ENCODE measurements at places on chromosomes 4 and X. TPM values are rescaled to one million over a fixed set of nuclear protein-coding genes. Genes with fewer than 3 reads are reported as not detected.

The GABRG1 gene
- total RNA-seq = not detected

The HERC6 gene
- total RNA-seq = 12.9 TPM

The ZRSR2 gene
- total RNA-seq = 6.6 TPM

The ASB12 gene
- not detected for total RNA-seq

The ADH1B gene
- 364 TPM for total RNA-seq

The PARM1 gene
- 0.77 TPM for total RNA-seq

The PDGFC gene
- total RNA-seq = 67.3 TPM

The ARAP2 gene
- total RNA-seq = 3.0 TPM

GRCh38 chr4:29459926-29460325 is 1260.2 kb upstream of the PCDH7 start:
- no peak overlapping the region for H3K27ac ChIP-seq
- H3K4me3 ChIP-seq = no peak overlapping the region
- DNase-seq = no peak

DNA sequence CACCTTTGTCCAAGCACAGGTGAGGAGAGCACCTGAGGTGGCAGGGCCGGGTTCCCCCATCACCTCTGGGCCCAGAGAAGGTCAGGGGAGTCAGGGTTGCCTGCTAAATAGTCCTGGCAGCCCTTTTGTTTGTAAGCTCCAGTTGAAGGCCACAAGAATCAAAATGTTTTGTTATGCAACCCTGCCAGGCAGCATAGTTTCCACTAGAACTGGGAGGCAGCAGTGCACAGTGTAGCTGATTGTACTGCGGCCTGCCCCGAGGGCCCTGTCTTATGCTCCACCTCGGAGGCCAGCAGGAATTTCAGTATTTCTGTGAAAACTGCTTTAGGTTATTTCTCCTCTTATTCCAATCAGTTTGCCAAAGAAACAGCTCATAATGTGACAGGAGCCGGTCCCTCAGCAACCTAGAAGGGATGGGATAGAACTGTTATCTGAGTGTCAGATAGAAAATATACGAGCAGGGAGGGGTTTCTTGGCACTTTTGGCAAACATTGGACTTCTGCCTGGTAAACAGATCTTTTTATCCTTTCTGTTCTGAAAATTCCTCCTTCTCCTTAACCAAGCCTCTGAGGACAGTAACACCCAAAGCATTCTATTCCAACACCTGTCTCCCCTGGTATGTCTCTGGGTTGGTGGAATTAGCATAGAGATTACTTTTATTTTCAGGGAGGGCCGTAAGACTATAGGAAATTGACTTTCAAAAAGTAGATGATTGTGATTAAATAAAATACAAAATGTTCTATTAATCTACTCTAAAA is 93.6 kb downstream of the LNX1 start:
- H3K36me3 ChIP-seq = no peaks in the 10 kb centered on the region
- no peak overlapping the region for H3K27ac ChIP-seq
- H3K4me3 ChIP-seq = no peak overlapping the region
- H3K4me1 ChIP-seq = no peaks in the 10 kb centered on the region
- peak; percentile 63 for DNase-seq

- H3K4me1 ChIP-seq = no peaks in the 10 kb centered on the region
- no peak overlapping the region for H3K27ac ChIP-seq
- DNase-seq = no peak
Measured at GRCh38 chr4:188177997-188178675, 38.9 kb downstream of the TRIML1 start.

GRCh38 chr4:52846502-52846901 is 15.6 kb upstream of the RASL11B start:
- H3K4me3 ChIP-seq = no peak overlapping the region
- H3K4me1 ChIP-seq = no peaks in the 10 kb centered on the region
- no peak for DNase-seq
- peaks cover 2% of the 10 kb centered on the region for H3K27me3 ChIP-seq
- no peak overlapping the region for H3K27ac ChIP-seq

DNA sequence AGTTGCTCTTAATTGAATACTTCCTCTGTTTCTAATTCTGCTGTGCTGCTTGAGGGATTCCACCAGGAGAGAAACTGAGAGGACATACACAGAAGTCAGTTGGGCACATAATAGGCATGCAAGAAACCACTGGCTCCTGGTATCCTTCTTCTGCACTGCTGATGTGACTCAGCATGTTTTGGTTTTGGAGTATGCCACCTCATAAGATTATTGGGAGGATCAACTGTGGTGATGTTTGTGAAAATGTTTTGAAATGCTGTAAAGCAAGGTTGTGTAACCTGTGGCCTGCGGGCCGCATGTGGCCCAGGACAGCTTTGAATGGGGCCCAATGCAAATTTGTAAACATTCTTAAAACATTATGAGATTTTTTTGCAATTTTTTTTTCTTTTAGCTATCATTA is 119.6 kb downstream of the GATB start:
- no peak overlapping the region for H3K4me3 ChIP-seq
- H3K27me3 ChIP-seq = no peaks in the 10 kb centered on the region

DNA sequence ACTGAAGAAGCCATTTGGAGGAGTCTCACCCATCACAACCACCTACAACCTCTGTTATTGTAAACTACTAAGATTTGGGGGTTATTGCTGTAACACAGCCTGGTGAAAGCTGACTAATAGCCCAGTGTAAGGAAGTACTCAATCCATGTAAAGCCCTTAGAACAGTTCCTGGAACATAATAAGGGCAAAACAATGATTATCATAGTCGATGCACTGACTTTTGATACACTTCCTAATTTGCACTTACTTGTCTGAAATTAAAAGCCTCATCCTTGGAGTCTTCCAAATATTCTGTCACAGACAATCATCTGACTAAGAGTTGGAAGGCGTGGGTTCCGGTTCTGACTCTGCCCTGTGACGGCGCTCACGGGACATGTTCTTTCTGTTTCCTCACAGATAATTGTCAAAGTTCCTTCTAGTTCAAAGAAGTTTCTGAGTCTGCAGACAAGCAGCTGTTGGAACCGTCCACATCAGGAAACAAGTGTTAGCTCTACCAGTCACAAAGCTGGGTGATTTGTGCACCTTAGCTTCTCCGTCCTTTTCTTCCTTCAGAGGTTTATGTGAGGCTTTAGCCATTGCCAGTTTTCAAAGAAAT is 33.4 kb upstream of the RASGEF1B start:
- H3K4me3 ChIP-seq = no peak overlapping the region
- H3K27me3 ChIP-seq = no peaks in the 10 kb centered on the region
- peak; percentile 13 for DNase-seq
- no peaks in the 10 kb centered on the region for H3K4me1 ChIP-seq
- no peak overlapping the region for H3K27ac ChIP-seq

GRCh38 chr4:126046081-126046614 is 731.4 kb downstream of the FAT4 start:
- H3K27ac ChIP-seq = no peak overlapping the region
- no peaks in the 10 kb centered on the region for H3K36me3 ChIP-seq
- peak; percentile 57 for DNase-seq
- no peaks in the 10 kb centered on the region for H3K27me3 ChIP-seq
- no peak overlapping the region for H3K4me3 ChIP-seq

GRCh38 chrX:75038925-75039324 is 113.7 kb upstream of the NEXMIF start:
- no peaks in the 10 kb centered on the region for H3K4me1 ChIP-seq
- no peaks in the 10 kb centered on the region for H3K27me3 ChIP-seq
- peak; percentile 8 for DNase-seq
- H3K36me3 ChIP-seq = no peaks in the 10 kb centered on the region

DNA sequence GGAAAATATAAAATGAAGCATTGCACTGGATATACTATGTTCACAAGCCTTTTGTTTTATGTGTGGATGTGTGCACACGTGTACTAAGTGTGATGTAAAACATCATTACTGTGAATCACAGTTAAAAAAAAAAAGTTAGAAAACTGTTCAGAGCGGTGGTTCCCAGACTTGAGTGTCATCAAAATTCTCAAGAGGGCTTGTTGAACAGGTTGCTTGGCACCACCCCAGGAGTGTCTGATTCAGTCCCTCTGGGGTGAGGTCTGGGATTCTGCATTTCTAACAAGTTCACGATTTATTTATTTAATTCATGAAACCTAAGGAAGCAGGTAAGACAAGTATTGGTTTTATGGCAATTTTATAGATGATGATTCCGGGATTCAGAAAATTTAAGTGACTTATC is 1.8 kb downstream of the CENPU start:
- no peaks in the 10 kb centered on the region for H3K27me3 ChIP-seq
- no peak overlapping the region for H3K27ac ChIP-seq
- H3K36me3 ChIP-seq = no peaks in the 10 kb centered on the region
- H3K4me3 ChIP-seq = peak overlapping the region; percentile 83
- DNase-seq = no peak
- H3K4me1 ChIP-seq = peaks cover 2% of the 10 kb centered on the region

GRCh38 chr4:104248726-104249125 is 246.0 kb downstream of the CXXC4 start:
- no peaks in the 10 kb centered on the region for H3K36me3 ChIP-seq
- no peak overlapping the region for H3K4me3 ChIP-seq
- H3K27ac ChIP-seq = no peak overlapping the region
- H3K4me1 ChIP-seq = no peaks in the 10 kb centered on the region

DNA sequence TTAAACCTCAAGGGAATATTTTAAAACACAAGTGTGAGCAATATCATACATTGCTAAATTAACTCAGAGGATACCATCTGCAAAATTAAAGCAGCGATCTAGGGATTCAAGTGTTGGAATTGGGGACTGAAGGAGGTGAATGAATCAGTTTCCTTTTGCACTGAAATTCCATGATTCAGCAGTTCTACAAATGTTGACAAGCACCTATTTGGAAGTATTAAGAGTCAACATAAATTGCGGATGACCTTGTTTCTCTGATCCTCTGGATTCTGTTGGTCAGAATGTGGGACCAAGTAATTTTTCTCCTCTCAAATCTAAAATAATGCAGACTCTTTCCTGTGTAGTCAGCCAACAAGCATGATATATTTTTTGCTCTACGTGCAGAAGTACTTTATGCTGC is 78.8 kb downstream of the LDB2 start:
- H3K27me3 ChIP-seq = no peaks in the 10 kb centered on the region
- H3K4me3 ChIP-seq = no peak overlapping the region
- H3K27ac ChIP-seq = no peak overlapping the region
- H3K36me3 ChIP-seq = no peaks in the 10 kb centered on the region
- no peak for DNase-seq

- peak overlapping the region; percentile 38 for H3K4me3 ChIP-seq
- H3K27ac ChIP-seq = peak overlapping the region; percentile 14
- DNase-seq = no peak
- no peaks in the 10 kb centered on the region for H3K36me3 ChIP-seq
- no peaks in the 10 kb centered on the region for H3K4me1 ChIP-seq
- no peaks in the 10 kb centered on the region for H3K27me3 ChIP-seq
Measured at GRCh38 chrX:49101629-49101984, 21.9 kb upstream of the WDR45 start.
